ENCODE measurements at places on chromosomes 6 and 20.

DNA sequence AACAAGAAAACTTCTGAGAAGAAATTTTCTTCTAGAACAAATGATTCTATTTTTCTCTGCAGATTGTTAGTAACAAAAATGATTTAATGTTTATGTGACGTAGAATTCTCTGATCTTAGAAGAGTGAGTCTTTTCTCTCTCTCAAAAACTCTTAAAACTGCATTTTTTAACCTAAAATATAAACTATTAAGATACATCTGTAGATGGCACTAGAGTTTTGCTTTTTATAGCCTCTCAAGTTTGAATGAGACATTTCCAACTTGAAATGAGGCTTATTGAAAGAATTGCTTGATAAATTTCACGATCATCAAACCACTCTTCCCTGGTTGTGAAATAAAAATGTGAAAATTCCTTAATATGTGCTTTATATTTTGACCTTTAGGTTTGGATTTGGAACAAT is 53.8 kb downstream of the PHF3 start:
- no peak for DNase-seq

GRCh38 chr6:52543262-52543661 is 33.6 kb downstream of the TRAM2 start:
- no peak for DNase-seq

DNA sequence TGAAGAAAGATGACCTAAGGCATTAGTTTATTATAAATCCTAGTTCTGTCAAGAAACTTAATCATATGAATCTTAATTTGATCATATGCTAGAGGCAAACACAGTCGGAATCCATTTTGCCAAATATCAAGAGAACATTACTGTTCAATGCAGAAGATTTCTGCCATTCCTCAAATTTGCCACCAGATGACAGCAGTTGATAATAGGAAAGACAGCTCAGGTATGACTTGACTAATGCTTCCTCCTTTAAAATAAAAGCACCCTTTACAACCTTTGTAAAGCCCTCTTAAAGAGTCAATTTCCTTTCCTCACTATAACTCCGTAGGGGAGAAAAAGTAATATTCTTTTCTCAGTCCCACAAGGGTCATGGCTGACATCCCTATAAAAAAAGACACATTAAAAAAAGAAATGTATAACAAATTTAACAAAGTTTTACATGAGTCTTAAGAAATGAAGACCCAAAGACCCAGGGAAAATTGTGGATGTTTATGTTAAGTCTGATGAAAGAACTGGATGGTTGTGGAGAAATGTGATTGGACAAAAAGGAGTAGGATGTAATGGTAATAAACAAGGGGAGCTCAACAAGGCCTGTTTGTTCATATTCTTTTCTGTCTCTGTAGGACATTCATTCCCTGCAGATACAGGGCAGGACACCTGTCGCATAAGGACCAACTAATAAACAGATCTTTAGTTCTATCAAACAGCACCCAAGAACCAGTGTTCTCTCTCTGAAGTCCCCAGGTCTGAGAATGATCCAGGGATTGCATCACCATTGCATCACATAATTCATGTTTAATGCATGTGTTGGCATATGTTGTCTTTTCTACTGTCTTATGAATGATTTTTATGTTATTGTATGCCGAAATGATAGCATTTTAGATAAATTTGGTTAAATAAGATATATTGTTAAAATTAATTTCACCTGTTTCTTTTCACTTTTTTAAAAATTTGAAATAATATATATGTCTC is 23.0 kb upstream of the IL17A start:
- DNase-seq = no peak

- no peak for DNase-seq
These were observed 8.6 kb upstream of the FKBP1A start for GRCh38 chr20:1401451-1401907.

GRCh38 chr6:114140416-114140815 is 169.5 kb upstream of the HDAC2 start:
- DNase-seq = no peak

DNA sequence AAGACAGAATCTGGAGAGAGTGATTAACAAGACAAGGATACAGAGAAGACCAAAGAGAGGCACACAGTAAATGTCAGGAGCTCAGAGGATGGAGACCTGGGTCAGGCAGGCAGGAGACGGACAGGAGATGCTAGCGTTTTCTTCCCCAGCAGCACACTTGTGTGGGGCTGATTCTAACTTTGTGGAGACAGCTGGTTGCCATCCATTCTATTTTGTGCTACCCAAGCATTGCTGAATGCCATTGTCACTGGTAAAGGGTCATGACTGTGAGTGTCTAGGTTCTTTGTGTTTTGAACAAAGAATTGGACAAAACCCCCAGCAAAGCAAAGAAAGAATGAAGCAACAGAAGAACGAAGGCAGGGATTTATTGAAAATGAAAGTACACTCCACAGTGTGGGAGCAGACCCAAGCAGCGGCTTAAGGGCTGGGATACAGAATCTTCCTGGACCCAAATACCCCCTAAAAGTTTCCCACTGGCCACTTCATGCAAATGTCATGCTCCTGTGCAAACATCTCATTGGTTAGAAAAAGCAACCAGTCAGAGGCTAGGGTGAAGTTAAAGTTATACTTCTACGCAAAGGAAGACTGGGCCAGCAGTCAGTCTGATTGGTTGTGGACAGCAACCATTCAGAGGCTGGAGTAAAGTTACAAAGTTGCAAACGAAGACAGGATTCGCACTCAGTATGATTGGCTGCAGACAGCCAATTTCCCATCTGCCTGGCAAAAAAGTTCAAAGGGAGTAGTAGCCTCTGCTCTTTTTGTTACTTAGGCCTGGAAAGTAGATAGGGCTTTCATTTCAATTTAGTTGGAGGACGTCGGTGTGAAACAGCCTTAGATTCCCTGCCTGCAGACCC is 17.5 kb downstream of the PTK7 start:
- DNase-seq = peak; percentile 92

DNA sequence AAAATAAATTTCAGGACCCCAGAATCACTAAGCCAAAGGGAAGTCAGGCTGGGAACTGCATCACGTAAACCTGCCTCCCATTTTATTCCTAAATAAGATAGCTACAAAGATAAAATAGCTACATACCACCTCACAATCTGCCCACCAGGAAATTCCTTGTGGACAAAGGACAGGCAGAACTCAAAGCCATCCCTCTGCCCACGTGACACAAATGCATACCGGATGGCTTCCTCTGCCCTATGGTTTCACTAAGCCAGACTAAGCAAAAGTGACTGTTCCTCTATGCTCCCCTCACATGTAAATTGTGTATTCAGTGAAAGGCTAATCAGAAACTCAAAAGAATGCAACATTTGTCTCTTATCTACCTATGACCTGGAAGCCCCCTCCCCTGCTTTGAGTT is 15.0 kb downstream of the MBOAT1 start:
- peak; percentile 26 for DNase-seq

DNA sequence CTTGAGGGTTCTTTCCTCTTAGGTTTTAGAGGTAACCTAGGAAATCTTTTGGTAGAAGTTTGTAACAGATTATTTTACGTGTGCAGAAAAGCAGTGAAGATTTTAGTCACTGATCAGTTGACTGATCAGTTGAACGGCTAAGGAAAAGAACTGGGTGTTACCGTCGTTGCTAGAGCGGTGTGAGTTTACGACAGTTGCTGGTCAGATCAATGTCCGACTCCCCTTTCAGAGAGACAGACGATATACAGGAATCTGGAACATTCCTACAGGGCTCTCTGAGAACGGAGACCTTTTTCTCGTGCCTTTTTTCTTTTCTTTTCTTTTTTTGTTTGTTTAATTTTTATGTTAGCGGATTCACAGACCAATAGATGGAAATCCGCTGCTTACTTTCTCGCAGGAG is 132.1 kb upstream of the ZNF184 start:
- peak; percentile 8 for DNase-seq

GRCh38 chr6:168365422-168366165 is 46.0 kb upstream of the DACT2 start:
- DNase-seq = no peak

DNA sequence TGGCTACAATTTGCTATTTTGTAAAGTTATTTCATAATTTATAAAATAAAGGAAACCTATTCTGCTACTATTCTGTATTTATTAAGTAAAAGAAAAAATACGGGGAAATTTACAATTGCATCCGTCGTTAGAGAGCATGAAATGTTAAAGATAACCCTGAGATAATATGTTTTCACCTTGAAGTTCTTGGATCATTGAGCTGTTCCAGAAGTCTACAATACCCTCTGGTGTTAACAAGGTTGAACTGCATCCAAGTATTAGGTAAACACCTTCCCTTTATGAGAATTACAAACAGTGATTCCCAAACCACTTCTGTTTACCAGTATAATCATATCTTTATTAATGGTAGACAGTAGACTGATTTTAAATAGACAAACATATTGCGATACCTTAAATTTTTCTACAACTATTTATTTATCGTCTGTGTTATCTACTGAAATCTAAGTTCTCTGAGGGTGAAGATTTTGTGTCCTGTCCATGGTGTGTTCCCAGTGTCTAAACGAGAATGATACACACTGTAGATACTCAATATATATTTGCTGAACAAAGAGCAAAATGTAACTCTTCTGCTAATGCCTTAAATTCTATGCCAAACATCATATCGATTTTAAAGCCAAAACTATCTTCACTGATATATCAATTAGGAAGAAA is 28.2 kb downstream of the TBC1D32 start:
- DNase-seq = peak; percentile 16

DNA sequence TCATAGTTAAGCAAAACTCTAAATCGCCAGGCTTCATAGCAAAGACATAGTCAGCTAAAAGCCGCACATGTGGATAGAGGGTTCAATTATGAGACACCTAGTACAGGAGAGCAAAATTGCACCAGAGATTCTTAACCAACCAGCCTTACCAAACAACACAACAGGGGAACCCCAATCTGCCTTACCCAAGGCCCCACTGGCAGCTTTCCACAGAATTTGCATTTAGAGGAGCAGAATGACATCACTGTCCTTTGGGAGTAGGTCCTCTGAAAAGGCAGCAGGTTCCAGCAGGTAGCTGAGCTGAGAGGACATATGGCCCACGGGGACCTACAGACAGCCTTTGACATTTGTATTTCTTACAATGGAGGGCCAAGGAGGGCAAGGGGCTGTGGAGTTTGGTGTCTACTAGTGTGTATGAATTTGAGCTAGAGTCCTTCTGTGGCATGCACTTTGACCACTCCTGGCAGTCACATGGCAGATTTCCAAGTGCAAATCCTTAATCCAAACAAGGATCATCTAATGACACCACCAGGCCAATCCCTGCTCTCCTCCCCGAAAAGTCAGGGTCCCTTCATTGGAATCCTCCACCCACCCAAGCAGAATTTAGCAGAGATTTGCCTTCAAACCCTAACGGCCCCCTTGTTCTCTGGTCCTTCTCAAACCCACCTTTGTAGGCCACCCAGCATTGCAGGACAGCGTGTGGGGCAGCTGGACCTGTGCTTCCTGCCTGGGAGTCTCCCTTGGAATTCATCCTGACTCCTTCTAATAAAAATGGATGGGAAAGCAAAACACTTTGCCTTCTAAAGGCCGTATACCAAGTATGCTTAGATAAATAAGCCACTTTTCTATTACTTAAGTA is 171.2 kb upstream of the SUPT3H start:
- DNase-seq = no peak

GRCh38 chr6:142702501-142703460 is 242.2 kb downstream of the HIVEP2 start:
- no peak for DNase-seq

DNA sequence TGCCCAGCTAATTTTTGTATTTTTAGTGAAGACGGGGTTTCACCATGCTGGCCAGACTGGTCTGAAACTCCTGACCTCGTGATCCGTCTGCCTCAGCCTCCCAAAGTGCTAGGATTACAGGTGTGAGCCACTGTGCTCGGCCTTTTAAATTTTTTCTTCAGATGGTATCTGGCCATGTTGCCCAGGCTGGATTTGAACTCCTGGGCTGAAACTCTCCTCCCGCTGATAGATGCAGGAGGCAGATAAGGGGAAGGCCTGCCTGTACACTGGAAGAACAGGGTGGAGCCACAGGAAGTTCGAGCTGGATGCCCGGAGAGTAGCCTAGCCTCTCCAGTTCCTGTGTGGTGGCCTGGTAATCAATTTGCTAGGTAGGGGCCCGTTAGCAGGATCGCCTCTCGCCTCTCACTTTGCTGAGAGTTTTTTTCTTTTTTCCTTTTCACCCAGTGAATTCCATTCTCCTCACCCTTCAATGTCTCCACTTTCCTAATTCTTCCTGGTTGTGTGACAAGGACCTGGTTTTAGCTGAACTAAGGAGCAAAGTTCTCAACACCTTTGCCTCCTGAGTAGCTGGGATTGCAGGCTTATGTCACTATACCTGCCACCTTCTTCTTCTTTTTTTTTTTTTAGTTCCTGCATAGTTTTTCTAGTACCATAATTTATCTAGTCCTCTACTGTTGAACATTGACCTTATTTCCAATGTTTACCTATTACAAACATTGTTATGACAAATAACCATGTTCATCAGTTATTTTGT is 19.4 kb upstream of the ITCH start:
- DNase-seq = no peak

GRCh38 chr6:135820340-135820739 is 31.2 kb upstream of the PDE7B start:
- no peak for DNase-seq

DNA sequence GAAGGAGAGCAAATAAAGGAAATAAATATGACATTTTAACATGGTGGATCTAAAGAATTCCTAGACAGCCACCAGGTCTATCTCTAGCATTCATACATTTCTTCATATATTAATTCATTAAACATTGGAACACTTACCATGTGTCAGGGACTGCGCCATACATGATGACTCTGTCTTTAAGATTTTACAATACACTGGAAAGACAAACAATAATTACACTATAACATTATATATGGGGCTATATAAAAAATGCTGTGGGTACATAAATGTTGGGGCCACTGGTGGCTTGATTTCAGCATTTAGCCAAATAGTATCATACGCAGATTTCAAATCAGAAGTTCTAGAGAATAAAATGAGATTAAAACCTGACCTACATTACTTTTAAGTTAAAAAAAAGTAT is 33.3 kb upstream of the PKIB start:
- no peak for DNase-seq

DNA sequence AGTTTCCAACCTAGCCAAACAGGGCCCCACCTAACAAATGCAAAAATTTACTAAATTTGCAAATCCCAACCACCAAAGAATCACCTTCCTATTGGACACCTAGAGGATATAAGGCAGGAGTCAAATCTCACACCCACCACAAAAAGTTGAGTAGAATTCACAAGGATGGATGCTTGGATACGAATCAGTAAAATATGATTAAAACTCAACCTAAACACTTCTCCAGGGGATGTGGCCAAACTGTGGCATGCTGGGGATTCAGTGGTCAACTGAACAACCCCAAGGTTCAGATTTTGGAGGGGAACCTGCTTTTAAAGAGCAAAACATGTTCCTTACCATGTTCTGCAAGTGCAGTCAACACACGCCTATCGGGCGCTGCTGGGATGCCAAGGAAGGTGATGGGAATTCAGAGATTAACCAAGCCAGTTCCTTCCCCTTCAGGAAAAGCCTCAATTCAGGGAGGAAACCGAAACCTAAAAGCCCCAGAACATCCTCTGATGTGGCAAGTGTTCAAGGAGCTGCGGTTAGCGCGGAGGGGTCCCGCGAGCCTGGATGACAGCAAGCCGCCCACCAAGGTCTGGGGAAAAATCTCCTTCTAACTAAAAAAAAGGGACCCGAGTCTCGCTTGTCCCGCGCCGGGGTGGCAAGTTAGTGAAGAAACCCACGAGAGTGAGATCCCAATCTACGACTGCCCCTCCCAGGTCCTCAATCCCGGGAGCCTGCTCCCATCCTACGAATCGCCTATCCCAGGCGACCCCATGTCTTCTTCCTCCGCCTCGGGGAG is 902 bp downstream of the SAMHD1 start:
- DNase-seq = no peak

- no peak for DNase-seq
These were observed 71.5 kb downstream of the FAM184A start for GRCh38 chr6:119006974-119007373.

- DNase-seq = peak; percentile 76
These were observed 851.4 kb upstream of the CITED2 start for GRCh38 chr6:140225701-140226436.
